ENCODE measurements at places on chromosomes 16 and 17. TPM values are rescaled to one million over a fixed set of nuclear protein-coding genes. Genes with fewer than 3 reads are reported as not detected.

Gene HS3ST2
- total RNA-seq = 0.70 TPM

- H3K27ac ChIP-seq = no peak overlapping the region
- H3K27me3 ChIP-seq = no peaks in the 10 kb centered on the region
- no peaks in the 10 kb centered on the region for H3K4me1 ChIP-seq
- no peak for DNase-seq
These were observed 108.9 kb upstream of the GSE1 start for GRCh38 chr16:85504242-85504641.

GRCh38 chr16:9238346-9238745, 146.9 kb downstream of the HAPSTR1 start:
- no peaks in the 10 kb centered on the region for H3K36me3 ChIP-seq
- H3K27me3 ChIP-seq = no peaks in the 10 kb centered on the region
- DNase-seq = no peak
- no peak overlapping the region for H3K4me3 ChIP-seq
- H3K27ac ChIP-seq = no peak overlapping the region
- no peaks in the 10 kb centered on the region for H3K4me1 ChIP-seq

DNA sequence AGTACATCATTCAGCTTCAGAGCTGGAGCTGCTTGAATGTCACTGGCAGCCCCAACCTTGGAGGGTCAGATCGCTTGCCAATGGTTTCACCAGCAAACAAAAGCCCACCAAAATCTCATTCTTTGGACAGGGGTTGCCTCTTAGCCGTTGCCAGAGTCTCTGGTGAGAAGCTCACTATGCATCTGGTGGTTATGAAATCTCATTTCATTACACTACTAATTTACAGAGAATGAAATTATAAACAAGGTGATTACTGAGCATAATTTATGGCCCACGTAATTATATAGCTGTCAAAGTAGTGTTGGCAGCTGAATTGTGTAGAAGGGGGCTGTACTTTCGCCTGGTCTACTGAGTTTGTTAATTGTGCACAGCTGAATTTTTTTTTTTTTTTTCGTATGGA, 688.9 kb upstream of the KIF2B start:
- no peaks in the 10 kb centered on the region for H3K36me3 ChIP-seq
- H3K4me1 ChIP-seq = no peaks in the 10 kb centered on the region
- no peak overlapping the region for H3K4me3 ChIP-seq
- H3K27me3 ChIP-seq = no peaks in the 10 kb centered on the region
- no peak overlapping the region for H3K27ac ChIP-seq

GRCh38 chr16:64589836-64590235, 532.0 kb downstream of the CDH11 start:
- no peak overlapping the region for H3K27ac ChIP-seq
- no peaks in the 10 kb centered on the region for H3K27me3 ChIP-seq
- H3K36me3 ChIP-seq = no peaks in the 10 kb centered on the region
- H3K4me1 ChIP-seq = no peaks in the 10 kb centered on the region
- DNase-seq = no peak
